ENCODE measurements at places on chromosomes 2 and 18.

DNA sequence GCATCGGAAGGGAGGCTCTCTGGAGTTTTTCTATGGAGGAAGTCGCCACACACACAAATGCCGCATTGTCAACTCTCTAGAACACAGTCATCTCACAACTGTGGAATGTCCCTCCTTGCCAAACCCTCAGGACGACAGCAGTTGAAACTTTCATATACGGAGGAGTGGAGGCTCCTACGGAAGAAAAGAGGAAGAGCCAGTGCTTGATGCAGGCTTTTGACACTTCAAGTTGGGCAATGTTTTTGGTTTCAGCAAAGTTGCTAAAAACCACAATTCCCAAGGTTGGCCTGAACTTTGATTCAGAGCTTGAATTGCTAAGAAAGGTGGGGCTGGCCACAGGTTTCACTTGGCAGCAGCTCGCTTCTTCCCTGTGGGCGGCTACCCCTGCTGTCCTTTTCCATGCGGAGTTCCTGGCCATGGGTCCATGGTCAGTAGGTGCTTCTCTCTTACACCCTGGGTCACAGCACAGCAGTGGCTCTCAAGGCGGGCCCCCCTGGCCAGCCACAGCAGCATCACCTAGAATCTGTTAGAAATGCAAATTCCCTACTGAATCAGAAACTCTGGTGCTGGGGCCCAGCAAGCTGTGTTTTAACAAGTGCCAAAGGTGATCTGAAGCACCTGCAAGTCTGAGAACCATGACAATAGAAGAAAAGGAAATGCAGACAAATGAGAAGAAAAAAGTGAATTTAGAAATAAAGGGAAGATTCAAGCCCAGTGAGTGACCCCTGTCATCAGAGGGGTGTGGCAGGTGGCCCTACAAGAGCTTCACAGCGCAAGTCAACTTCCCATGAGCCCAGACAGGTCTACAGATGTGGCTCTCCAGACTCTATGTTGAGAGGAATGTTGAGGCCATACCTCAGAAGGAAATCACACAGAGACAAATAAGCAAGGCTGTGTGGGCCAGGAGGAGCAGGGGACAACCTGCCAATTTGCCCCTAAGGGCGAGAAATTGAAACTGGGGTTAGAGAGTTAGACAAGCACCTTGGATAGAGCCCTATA lies 856.4 kb downstream of the RNF144A start:
- DNase-seq: no peak

DNA sequence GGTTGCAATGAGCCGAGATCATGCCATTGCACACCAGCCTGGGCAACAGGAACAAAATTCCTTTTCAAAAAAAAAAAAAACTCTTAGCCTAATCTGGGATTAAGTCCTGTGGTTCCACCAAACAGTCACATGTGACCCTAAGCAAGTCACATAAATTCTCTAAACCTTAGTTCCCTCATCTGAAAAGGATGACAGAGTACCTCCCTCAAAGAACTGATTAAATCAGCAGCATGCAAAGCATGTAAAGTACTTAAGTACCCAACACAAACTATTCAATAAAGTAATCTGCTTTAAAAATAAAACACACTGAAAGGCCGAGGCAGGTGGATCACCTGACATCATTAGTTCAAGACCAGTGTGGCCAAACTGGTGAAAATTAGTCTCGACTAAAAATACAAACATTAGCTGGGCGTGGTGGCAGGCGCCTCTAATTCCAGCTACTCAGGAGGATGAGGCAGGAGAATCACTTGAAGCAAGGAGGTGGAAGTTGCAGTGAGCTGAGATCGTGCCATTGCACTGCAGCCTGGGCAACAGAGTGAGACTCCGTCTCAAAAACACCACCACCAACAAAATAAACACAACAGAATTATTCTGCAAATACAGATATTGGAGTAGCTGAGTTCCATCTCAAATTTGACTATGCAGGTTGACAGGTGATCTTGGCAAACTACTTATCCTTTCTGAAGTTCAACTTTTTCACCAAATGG lies 7.0 kb downstream of the USP34 start:
- DNase-seq: no peak

DNA sequence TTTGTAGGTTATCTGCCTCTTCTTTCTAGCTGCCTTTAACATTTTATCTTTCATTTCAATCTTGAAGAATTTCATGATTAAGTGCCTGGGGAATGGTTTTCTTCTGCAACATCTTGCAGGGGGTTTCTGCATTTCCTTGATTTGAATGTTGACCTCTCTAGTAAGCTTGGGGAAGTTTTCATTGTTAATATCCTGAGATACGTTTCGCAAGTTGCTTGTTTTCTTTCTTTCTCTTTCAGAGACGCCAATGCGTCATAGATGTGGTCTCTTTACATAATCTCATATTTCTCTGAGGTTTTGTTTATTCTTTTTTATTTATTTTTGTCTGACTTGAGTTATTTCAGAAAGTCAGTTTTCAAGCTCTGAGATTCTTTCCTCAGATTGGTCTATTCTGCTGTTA lies 225.7 kb downstream of the XIRP2 start:
- DNase-seq: no peak

GRCh38 chr2:220528180-220528675 lies 900.8 kb downstream of the SLC4A3 start:
- DNase-seq: no peak

DNA sequence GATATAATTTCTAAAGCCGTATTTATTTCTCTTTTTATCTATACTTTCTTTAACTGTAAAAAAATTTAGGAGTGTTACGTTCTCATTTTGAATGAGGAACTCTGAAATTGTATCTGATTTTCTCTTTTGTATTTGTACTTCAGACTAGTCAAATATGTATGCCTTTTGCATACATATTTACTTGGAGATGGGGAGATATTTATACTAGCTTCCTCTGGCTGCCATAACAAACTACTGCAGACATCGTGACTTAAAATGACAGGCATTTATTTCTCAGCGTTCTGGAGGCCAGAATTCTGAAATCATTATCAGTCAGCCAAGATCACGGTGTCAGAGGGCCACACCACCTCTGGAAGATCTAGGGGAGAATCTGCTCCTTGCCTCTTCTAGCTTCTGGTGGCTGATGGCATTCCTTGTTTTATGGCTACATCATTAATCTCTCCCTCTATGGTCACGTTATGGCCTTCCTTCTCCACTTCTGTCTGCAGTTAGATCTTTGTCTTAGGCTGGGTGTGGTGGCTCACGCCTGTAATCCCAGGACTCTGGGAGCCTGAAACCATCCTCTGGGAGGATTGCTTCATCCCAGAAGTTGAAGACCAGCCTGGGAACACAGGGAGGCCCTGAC lies 8.2 kb downstream of the LCLAT1 start:
- DNase-seq: no peak

GRCh38 chr2:126736133-126736874 lies 80.3 kb downstream of the GYPC start:
- no peak for DNase-seq

- DNase-seq: no peak
Measured at GRCh38 chr2:125272651-125273050, 1247.6 kb downstream of the CNTNAP5 start.

- no peak for DNase-seq
Measured at GRCh38 chr2:109663721-109664120, 49.6 kb downstream of the SOWAHC start.

- DNase-seq: peak; percentile 63
Measured at GRCh38 chr2:230939066-230939591, 14.1 kb upstream of the GPR55 start.

GRCh38 chr2:127508631-127509034 lies 17.7 kb downstream of the IWS1 start:
- DNase-seq: no peak

- DNase-seq: no peak
Measured at GRCh38 chr2:129765678-129766351, 213.7 kb upstream of the RAB6C start.

DNA sequence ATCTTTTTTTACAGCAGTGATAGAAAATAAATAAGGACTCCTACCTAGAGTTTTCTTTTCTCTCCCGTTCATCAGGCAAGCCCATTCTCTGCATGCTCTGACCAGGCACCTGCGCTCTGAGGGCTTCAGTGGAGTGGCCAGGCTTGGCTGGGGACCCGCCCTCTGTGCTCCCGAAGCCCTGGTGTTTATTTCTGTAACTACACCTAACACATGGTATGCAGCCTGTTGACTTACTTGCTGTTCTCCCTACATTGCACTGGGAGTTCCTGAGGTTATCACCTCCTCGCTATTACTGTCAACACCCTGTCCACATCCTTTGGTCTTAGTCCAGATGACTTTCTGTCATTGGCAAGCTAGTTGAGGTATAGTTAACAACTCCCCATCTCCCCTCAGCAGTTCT lies 317.7 kb downstream of the LPIN1 start:
- DNase-seq: no peak

DNA sequence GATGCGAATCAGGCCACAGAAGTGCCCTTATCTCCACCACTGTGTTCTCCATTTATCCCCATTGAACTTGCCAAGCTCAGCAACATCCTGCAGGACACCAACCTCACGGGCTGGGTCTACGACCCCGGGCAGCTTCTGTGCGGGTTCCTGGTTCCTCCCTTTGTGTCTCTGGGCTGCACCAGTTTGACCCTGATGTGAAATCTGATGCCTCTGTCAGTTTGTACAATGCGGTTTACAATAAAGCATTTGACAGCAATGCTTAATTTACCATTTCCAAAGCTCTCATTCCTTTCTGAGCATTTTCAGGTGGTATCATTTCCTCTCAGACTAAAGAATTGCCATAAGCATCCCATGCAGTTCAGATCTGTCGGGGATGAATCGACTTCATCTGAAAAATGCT lies 3.3 kb upstream of the TMEM18 start:
- no peak for DNase-seq

DNA sequence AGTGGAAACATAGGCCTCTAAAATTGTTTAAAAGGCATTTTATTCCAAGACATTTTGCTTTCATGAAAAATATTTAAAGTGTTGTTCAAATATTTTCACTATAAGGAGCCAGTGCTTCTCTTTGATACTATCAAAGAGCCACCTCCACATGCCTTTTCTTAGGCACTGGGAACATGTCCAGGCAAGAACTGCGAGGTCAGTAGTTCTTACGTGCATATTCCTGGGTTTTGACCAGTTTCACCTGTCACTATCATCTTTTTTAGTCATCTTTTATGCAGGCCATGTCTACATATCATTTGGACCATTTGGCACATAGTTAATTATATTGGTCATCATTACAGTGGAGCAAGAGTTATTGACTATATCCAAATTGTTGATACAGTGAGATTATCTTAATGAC lies 195.3 kb downstream of the CCDC85A start:
- no peak for DNase-seq

DNA sequence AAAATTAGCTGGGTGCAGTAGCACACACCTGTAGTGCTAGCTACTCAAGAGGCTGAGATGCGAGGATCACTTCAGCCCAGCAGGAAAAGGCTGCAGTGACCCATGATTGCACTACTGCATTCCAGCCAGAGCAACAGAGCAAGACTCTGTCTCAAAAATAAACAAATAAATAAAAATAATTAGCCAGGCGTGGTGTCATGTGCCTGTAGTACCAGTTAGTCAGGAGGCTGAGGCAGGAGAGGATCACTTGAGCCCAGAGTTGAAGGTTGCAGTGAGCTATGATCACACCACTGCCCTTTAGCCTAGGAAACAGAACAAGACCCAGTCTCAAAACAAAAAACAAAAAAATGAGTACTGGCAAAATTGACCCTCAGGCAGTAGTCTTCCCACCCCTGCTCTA lies 61.9 kb upstream of the PPP1CB start:
- DNase-seq: no peak

DNA sequence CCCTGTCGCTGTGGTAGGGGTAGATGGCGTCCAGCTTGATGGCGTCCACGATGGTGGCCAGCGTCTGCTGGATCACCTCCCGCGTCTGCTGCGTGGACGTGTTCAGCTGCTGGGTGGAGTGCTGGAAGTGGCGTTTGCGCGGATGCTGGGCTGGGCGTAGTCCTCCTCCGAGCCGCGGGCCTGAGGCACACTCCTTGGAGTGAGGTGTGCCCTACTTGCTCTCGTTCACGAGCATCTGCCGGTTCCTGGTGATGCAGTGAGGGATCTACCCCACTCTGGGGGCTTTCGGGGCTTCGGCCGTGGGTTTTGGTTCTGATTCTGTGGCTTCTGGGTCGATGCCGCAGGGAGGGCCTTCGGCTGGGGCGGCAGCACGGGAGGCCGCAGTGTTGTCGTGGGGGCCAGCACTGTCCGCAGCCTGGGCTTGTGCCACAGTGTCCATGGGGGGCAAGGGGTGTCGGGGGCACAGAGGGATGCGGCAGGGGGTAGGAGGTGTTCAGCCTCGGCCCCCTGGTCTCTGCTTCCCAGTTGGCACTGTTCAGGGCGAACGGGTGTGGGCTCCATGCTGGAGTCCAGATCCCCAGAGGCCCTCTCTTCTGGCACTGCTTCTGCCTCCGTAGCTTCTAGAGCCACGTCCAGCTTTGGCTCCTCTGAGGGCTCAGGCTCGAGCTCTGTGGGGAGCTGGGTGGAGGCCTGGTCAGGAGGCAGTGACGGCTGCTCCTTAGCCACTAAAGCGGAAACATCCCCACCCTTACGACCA lies 890.6 kb upstream of the LRRTM1 start:
- DNase-seq: no peak

- no peak for DNase-seq
Measured at GRCh38 chr2:119753041-119753929, 6.4 kb upstream of the PTPN4 start.

GRCh38 chr2:225660262-225661131 lies 261.0 kb downstream of the NYAP2 start:
- DNase-seq: peak; percentile 74

DNA sequence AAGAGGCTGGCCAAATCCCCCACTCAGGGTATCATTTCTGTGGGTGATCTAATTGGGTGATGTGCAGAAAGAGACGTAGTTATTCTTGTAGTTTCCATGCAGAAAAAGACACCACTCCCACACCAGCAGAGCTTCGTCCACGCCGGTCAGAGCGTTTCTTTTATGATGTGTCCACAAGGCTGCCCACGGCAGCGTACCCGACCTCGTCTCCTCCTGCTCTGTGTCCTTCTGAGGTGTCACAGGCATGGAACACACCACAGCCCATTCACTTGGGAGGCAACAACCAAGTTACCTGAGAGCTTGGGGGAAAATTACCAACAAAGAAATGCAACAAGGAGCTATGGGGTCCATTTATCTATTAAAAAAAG lies 131.3 kb downstream of the PXDN start:
- DNase-seq: no peak

- no peak for DNase-seq
Measured at GRCh38 chr2:115174651-115175050, 732.2 kb downstream of the DPP10 start.

DNA sequence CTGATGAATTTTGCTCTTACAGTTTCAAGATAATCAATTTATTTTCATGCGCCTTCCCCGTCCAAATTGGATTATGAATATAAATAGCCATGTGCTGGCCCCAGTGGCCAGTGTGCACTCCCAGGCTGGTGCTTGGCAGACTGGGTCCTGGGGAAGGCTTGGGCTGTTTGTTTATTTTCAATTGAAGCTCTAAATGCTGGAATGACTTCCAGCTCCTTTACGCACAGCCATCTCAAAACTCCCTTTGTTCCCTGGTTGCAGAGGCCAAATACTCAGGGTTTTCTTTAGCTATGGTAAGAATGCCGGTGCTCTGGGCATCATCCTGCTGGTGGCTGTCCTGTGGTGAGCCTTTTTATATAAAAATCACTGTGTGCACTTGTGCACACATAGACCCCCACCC lies 131.5 kb downstream of the PRKCE start:
- no peak for DNase-seq

GRCh38 chr2:188609321-188610049 lies 317.8 kb downstream of the GULP1 start:
- no peak for DNase-seq

Measured in type B pancreatic cell (in vitro differentiated cells).